Progenitor cell of endocrine pancreas (in vitro differentiated cells): ENCODE measurements at places on chromosomes 7 and 10.

DNA sequence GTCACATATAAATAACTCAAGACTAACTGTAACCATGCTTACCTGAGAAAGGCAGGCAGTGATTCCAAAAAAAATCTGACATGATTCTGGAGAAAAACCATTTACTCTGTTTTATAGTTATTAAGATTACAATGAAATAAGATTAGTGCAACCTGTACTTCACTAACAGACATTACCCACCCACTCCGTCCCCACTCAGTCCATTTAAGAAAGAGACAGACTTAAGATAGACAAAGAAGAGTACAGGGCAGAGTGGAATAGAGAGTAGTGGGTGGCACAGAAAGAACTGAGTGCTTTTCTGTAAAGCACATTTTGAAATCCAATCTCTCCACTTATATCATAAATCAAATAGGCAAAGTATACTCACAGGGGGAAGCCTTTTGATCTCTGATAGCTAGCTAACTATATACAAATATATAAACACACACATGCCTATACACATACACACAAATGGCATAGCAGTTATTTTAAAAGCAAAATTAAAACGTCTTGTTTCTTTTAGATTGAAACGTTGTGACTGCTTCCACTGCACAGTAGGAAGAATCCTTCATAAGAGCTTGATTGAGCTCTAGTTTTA is 11.9 kb downstream of the PAXIP1 start:
- no peak for DNase-seq

- DNase-seq = no peak
Measured at GRCh38 chr7:33556472-33556871, 348.9 kb upstream of the BMPER start.

- no peak for DNase-seq
Measured at GRCh38 chr7:26858735-26859134, 5.7 kb downstream of the SKAP2 start.

DNA sequence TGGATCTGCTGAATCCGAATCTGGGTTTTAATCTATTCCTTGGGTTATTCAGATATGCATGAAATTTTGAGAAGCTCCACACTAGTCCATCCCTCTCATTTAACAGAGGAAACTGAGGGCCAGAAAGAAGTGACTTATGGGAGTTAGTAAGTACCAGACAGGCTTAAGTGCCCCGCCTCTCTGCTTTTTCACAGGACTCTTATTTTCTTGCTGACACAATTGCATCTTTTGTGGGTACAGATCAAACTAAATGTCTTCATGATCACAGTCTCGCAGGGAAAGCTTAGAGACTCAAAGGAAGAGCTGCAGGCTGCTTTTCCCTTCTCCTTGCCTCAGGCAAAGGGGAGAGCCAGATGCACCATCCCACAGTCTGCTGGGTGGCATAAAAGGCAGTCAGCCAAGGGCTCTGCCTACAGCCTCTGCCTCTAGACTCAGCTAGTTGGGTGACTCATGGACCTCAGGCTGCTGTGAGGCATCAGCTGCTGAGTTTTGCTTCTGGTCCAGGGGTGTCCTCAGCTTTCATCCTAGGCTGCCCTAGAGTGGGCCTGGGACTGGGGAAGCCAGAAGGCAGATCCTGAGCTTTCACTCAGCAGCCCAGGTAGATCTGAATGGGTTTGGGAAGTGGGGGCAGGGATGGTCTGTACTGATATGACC is 11.6 kb downstream of the GOLGA7B start:
- DNase-seq = no peak

GRCh38 chr10:49552277-49552676 is 13.4 kb upstream of the ERCC6 start:
- no peak for DNase-seq
